ENCODE measurements at places on chromosomes 5 and 9. TPM values are rescaled to one million over a fixed set of nuclear protein-coding genes. Genes with fewer than 3 reads are reported as not detected.

CDH18 gene
- total RNA-seq, result 0.31 TPM

GZMA gene
- total RNA-seq, result 0.16 TPM

CCDC112 gene
- 8.6 TPM for total RNA-seq

ZBTB43 gene
- total RNA-seq, result 11.1 TPM

GPR151 gene
- total RNA-seq, result not detected

IL7R gene
- 12.2 TPM for total RNA-seq

CDO1 gene
- 1.4 TPM for total RNA-seq

NUTM2F gene
- not detected for total RNA-seq

SLC4A9 gene
- total RNA-seq, result not detected

NTMT1 gene
- total RNA-seq, result 65.9 TPM

GRM6 gene
- not detected for total RNA-seq

COL5A1 gene
- 6.5 TPM for total RNA-seq

WDR38 gene
- not detected for total RNA-seq

ANXA2R gene
- total RNA-seq, result 0.23 TPM

PCDHA1 gene
- 0.03 TPM for total RNA-seq

RMRP gene
- total RNA-seq, result 6,816 TPM

SPINK6 gene
- total RNA-seq, result 1.2 TPM

GFI1B gene
- total RNA-seq, result not detected

AGPAT2 gene
- total RNA-seq, result 56.0 TPM

FAM120AOS gene
- total RNA-seq, result 55.5 TPM

MEF2C gene
- 2.2 TPM for total RNA-seq

ZNF354C gene
- total RNA-seq, result 1.7 TPM
